ENCODE measurements at places on chromosomes 7 and 10.
A peak's percentile ranks its signal among the peaks of the same experiment; 100 is the strongest.

GRCh38 chr7:135253851-135254771, 20.5 kb downstream of the STRA8 start:
- DNase-seq: no peak

- no peak for DNase-seq
These were observed 104.4 kb upstream of the C1GALT1 start for GRCh38 chr7:7077945-7078344.

GRCh38 chr10:84924131-84924530, 595.7 kb downstream of the CCSER2 start:
- DNase-seq: no peak

- no peak for DNase-seq
These were observed 553.0 kb downstream of the TCERG1L start for GRCh38 chr10:130758529-130758928.

- no peak for DNase-seq
These were observed 213.5 kb upstream of the MKI67 start for GRCh38 chr10:128339753-128340152.

DNA sequence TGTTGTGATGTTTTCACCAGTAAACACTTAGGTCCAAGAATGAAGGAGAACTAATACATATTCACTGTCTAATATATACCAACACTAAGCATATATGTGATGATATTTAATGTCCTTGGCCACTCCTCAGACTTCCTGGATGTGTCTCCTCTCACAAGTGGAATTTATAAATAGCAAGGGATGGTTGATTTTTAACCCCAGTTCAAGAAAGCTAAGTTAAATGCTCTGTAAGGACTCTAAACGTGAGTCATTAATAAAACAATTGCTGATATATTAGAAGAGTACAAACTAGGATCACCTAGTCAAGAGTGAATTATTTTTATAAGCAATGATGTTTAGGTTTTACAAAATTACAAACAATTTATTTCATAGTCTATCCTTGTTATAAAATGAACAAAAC, 355.9 kb upstream of the TMEM229A start:
- DNase-seq: no peak

GRCh38 chr7:134804351-134804750, 24.9 kb downstream of the CALD1 start:
- no peak for DNase-seq

DNA sequence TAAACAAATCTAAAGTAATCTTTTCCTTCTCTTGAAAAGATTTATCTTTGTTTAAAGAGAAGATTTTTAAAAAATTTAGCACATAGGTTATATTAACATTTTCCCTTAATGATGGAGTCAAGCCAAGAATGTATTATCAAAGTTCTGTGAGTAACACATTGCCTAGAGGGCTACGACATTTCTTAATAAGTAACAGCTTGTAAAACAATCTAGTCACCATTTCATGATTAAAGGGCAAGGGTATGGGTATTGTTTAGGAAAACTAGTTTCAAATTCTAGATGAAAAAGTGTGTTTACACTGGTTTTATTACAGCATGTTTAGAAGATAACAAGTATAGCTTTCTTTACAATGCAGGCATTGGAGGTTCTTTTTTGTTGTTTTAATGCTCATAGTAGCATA, 28.6 kb upstream of the LAMB4 start:
- DNase-seq: no peak

- no peak for DNase-seq
These were observed 191.0 kb downstream of the ZEB1 start for GRCh38 chr10:31509989-31510388.

- no peak for DNase-seq
These were observed 99.3 kb upstream of the CTBP2 start for GRCh38 chr10:125259651-125260050.

DNA sequence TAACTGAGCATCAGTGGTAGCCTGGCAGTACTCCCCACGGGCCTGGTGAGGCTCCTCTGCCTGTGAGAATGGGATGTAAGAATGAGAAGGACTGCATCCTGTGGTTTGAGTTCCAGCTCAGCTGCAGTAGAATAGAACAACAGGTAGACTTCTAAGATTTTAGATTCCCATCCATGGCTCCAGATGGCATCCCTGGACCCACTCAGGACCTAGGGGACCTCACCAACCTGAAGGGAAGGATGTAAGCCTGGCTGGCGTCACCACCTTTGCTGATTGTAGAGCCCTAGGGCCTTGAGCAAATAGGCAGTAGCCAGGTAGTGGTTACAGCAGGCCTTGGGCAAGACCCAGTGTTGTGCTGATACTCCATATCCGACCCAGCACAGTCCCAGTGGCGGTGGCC, 9.6 kb upstream of the AOC1 start:
- DNase-seq: no peak

- no peak for DNase-seq
These were observed 12.3 kb downstream of the GOLGA7B start for GRCh38 chr10:97861924-97862323.

- no peak for DNase-seq
These were observed 174.1 kb downstream of the AHR start for GRCh38 chr7:17472518-17472917.

DNA sequence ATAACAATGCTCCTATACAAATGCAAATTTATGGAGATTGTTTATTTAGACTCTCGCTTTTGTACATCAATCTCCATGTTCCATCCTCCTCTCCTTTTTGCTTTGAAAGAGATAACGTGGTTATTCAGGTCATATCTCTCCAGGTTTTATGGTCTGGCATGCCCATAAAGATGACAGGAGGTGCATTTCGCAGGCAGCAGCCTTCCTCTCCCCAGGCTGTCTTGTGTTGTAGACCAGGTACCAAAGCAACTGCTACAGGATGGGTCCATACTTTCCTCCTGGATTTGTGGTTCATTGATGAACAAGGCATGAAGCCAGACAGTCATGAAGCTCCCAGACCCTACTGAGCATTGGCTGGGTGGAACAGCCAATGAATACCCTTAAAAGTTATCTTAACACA, 400.2 kb upstream of the NPVF start:
- DNase-seq: no peak

DNA sequence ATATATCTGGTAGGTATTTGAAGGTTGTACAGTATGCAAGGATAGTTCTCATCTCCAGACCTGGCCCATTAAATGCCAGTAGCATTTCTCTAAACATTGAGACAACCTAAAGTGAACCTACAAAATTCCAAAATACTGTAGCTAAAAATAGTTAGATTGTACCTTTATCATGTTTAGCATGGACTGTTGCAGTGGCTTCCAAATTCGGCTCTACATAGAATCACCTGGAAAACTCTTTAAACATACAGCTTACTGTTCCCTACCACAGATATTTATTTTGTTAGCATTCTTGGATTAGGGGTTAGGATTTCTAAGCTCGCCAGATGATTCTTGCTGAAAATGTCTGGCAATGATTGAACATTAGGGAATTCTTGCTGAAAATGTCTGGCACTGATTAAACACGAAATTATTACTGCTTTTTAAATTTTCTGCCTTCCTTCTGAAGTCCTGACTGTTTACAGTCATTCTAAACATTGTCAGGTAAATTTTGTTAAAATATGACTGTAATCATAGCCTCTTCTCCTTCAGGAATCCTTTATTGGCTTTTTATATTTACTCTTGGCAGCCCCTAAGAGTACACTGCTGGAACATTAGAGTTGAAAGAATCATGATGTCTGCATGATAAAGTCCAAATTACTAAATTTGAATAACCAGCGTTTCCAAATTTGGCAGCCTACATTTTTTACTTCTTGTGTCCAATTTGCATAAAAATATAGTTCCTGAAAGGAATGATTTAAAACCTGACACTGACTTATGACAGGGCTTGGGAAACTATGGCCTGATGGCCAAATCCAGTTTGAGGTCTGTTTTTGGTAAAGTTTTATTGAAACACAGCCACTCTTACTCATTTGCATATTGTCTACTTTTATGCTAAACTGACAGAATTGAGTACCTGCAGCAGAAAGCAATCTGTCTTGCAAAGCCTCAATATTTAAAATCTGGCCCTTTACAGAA, 40.3 kb downstream of the SHOC2 start:
- DNase-seq: no peak

DNA sequence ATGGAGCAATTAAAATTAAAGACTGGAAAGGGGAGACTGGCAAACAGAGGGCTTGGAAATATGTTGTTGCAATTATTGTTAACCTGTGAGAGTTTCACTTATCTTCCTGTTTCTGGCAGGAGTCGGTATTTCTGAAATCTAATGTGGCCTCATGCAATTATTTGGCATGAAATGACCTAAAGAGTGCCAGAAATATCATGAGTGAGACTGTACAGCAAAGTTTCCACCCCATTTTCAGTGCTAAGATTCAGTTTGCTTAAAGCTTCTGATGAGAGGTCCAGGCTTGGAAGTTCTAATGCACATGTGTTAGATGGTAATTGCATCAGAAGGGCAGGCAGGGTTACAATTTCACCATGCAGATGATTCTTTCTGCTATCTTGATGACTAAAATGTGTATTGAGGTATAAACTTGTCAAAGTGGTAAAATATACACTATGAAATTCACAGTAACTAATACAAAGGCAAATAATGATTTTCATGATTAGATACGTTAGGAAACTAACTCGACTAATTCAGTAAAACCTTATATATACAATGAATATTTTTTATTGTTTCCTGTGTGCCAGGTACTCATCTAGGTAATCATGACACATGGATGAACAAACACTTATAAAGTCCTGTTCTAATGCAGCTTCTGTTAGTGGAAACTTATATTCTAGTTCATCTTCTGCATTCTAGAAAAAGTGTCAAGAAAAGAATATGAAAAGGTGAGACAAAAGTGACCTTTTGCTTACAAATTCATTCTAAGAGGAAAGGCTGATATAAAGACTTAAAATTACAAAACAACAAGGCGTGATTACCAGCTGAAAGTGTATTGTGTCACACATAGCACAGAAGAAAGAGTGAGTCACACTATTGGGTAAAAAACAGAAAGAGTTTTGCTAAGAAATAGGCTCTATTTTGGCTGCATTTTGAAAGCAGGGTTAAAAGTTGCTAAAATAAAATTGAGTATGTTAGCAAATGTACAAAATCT, 533.4 kb upstream of the SEMA3D start:
- peak; percentile 52 for DNase-seq

GRCh38 chr10:130799532-130799931, 512.0 kb downstream of the TCERG1L start:
- DNase-seq: no peak

- DNase-seq: no peak
These were observed 21.5 kb upstream of the ZNF800 start for GRCh38 chr7:127413962-127414361.

DNA sequence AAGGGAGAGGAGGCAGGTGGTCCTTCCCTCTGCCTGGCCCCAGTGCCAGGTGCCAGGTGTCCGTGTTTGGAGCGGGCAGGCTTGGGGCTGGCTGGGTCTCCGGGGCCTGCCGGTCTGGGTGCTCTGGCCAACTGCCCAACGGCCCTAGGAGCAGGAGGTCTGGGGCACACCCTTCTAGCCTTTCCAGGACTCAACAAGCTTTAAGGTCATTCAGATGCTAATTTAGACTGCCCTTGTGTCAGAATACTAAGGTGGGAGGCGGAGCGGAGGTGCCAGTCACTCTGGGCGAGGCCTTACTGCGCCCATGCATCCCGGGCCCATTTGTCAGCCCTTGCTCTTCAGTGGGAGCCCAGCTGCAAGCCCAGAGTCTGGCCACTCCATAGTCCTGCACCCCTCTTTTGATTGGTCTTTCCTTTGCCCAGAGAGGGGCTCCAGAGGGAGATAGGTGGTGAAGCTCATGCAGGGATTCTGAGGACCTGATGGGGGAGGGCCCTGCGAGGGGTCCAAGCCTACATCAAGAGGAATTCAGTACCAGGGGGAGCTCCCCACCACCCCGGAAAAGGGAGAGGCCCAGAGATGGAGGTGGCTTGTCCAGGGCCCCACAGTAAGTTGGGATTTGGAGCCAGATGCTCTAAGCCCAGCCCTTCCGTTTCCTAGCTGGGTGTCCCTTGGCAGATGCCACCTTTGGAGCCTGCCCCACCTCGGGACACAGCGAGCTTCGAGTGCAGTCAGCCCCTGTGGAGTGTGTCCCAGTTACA, 1.3 kb downstream of the PGAM2 start:
- DNase-seq: no peak

DNA sequence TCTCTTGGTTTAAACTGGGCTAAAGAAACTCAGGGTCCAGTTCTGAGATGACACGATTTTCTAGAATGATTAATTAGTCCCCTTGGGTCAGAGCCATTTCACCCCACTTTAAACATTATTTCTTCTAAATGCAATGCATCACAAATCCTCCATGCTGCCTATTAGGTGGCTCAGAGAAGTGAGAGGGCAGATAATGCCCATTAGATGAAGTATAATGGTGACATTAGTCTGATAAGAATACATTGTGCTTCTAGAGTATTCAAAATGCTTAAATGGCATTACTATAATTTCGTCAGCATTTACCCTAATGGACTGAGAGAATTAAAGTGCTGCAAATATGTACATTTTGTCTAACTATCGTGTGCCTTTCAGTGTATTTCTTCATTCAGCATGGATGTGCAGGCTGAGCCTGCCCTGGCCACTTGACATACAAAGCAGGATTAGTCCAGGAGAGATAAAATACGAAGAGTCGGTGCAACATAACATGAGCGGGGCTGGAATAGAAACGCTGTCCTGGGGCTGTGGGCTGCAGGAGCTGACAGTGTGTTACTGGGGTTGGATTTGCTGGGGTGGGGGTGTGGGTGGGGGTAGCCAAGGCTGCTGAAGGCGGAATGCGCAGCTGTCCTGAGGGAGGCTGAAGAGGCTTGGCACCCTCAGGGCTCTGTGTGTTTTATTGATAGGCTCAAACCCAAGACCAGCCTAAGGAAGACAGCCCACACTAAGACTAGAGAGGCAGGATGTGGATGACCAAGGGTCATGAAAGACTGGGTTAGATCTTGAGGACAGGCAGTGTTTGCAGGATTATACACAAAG, 52.8 kb upstream of the KLF6 start:
- no peak for DNase-seq
